ENCODE measurements at places on chromosomes 7 and 10. TPM values are rescaled to one million over a fixed set of nuclear protein-coding genes. Genes with fewer than 3 reads are reported as not detected.

Gene CYP26C1
- total RNA-seq: 0.33 TPM

Gene HACD1
- total RNA-seq: 4.9 TPM

Gene PPP1R17
- not detected for total RNA-seq

Gene PSMG3
- 34.0 TPM for total RNA-seq

Gene GPC2
- total RNA-seq: 1.6 TPM

Gene ZNF679
- not detected for total RNA-seq

Gene KIF11
- total RNA-seq: 0.26 TPM

Gene SH2B2
- 6.3 TPM for total RNA-seq

Gene C1GALT1
- total RNA-seq: 13.8 TPM

Gene ZNF485
- total RNA-seq: 9.6 TPM

Gene TFR2
- total RNA-seq: not detected

Gene C10orf71
- 0.99 TPM for total RNA-seq

Gene CDHR1
- 0.26 TPM for total RNA-seq

Gene FFAR4
- total RNA-seq: 2.3 TPM

Gene GBX1
- total RNA-seq: not detected

Gene GRID1
- total RNA-seq: 1.0 TPM

Gene TBXAS1
- total RNA-seq: 3.6 TPM

Gene SLC39A12
- not detected for total RNA-seq

Gene MCU
- 7.9 TPM for total RNA-seq

Gene UCN3
- total RNA-seq: 1.0 TPM

Gene CYP2C9
- total RNA-seq: 1.6 TPM

Gene TMEM225B
- total RNA-seq: not detected

Gene AGR2
- 20.0 TPM for total RNA-seq

Gene ANXA8L1
- not detected for total RNA-seq

Gene MDH2
- 56.6 TPM for total RNA-seq

Gene MMD2
- not detected for total RNA-seq

Gene OR2A12
- total RNA-seq: not detected

Gene CHAT
- 0.26 TPM for total RNA-seq

Gene STAMBPL1
- 26.7 TPM for total RNA-seq

Gene TMEM196
- total RNA-seq: not detected

Gene DNAJB9
- 55.8 TPM for total RNA-seq

Gene FAM13C
- total RNA-seq: 9.6 TPM

Gene CALML3
- not detected for total RNA-seq

Gene AGR3
- not detected for total RNA-seq

Gene CDK14
- 21.8 TPM for total RNA-seq

Gene ZNF117
- total RNA-seq: 6.9 TPM

Gene HMX3
- not detected for total RNA-seq

Gene SVOPL
- not detected for total RNA-seq

Gene MTERF1
- 7.5 TPM for total RNA-seq

Gene ECHDC3
- total RNA-seq: 24.1 TPM

Gene WNT16
- total RNA-seq: not detected

Gene RSPH10B2
- not detected for total RNA-seq

Gene CTAGE4
- total RNA-seq: 19.1 TPM

Gene FANK1
- total RNA-seq: 1.0 TPM

Gene GJD4
- total RNA-seq: not detected

Gene GHRHR
- not detected for total RNA-seq

Gene AUTS2
- total RNA-seq: 18.5 TPM

Gene VPS41
- total RNA-seq: 53.2 TPM

Gene FAM237B
- not detected for total RNA-seq

Gene COMMD3
- total RNA-seq: 32.7 TPM

Gene LRRC17
- total RNA-seq: 2.0 TPM

Gene ZNF425
- 1.6 TPM for total RNA-seq

Gene TRIM50
- 22.3 TPM for total RNA-seq

Gene EPHB6
- total RNA-seq: 84.0 TPM

Gene STK31
- total RNA-seq: 2.3 TPM

Gene RPP30
- 22.8 TPM for total RNA-seq

Gene HOXA1
- total RNA-seq: not detected

Data from body of pancreas (tissue), 4 donors.